Ureter (tissue), 1 donor: ENCODE measurements at places on chromosomes 1 and 21.
A peak's percentile ranks its signal among the peaks of the same experiment; 100 is the strongest.

DNA sequence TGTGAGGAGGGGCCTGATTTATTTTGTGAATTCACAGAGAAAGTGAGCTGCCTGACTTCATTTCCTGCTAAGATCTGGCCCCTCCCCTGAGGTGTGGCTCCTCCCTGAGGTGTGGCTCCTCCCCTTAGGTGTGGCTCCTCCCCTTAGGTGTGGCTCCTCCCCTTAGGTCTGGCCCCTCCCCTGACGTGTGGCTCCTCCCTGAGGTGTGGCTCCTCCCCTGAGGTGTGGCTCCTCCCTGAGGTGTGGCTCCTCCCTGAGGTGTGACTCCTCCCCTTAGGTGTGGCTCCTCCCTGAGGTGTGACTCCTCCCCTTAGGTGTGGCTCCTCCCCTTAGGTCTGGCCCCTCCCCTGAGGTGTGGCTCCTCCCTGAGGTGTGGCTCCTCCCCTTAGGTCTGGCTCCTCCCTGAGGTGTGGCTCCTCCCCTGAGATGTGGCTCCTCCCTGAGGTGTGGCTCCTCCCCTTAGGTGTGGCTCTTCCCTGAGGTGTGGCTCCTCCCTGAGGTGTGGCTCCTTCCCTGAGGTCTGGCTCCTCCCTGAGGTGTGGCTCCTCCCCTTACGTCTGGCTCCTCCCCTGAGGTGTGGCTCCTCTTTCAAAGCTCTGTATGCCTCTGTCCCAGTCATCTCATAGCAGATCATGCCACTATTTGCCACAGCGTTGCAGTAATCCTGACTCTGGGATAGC lies 26.9 kb upstream of the LRRC3 start:
- peak; percentile 40 for DNase-seq

DNA sequence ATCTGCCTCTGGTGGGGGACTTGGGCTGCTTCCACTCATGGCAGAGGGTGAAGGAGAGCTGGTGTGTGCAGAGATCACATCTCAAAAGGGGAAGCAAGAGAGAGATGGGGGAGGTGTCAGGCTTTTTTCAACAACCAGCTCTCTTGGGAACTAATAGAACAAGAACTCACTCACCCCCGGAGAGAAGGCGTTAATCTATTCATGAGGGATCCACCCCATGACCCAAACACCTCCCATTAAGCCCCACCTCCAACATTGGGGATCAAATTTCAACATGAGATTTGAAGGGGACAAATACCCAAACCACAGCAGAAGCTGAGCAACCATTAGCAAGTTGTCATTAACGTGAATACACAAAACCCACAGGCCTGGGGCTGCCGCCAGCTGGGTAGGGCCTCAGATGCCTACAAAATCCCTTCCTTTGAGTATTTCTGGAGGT lies 12.0 kb upstream of the VWA5B1 start:
- DNase-seq = no peak

DNA sequence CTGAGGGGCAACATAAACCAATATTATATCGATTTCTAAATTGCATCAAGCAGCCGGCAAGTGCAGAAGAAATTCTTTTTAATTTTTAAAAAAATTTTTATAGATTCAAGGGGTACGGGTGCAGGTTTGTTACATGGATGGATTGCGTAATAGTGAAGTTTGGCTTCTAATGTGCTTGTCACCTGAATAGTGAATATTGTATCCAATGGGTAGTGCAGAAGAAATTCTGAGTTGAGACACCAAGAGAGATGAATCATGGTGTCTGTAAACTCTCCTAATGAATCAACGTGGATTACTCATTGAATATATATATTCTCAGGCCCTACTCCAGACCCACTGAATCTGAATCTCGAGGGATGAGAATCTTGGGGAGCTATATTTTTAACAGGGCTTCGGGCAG lies 253.7 kb upstream of the FOXD3 start:
- no peak for DNase-seq

DNA sequence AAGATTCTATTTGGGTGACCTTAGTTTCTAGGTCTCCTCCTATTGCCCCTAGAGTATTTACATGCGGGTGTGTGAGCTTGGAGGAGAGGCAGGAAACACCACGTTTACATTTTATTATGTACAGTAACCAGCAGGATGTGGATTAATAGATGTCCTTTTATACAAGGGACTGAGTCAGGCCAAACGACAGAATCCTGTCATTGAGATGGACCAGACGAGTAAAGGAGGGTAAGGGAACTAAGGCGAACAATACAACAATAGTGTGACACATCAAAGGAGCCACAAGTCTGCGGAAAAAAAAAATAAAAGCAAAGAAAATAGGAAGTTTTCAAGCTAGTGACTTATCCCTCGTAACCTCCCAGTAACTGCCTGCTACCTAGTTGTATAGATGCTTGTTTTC lies 151.1 kb downstream of the GABPA start:
- no peak for DNase-seq

DNA sequence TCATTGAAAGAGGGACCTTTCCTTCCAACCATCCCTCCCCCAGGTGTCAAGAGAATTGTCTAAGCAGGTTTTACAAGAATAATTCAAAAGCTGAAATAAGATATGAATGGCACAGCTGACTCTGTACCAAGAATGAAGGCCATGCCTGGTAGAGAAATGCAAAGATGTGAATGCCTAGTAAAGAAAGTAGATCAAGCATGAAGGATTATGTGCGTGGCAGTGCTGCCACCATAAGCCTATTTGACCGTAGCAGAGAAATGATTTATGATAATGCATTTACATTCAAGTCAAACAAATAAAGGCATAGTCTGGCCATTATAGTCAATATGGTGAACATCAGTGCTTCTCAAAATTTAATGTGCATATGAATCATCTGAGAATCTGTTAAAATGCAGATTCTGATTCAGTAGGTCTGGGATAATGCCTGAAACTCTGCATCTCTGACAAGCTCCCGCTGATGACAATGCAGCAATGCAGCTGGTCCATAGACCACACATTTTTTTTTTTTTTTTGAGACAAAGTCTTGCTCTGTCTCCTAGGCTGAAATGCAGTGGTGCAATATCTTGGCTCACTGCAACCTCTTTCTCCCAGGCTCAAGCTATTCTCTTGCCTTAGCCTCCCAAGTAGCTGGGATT lies 16.6 kb upstream of the CLCA4 start:
- no peak for DNase-seq

DNA sequence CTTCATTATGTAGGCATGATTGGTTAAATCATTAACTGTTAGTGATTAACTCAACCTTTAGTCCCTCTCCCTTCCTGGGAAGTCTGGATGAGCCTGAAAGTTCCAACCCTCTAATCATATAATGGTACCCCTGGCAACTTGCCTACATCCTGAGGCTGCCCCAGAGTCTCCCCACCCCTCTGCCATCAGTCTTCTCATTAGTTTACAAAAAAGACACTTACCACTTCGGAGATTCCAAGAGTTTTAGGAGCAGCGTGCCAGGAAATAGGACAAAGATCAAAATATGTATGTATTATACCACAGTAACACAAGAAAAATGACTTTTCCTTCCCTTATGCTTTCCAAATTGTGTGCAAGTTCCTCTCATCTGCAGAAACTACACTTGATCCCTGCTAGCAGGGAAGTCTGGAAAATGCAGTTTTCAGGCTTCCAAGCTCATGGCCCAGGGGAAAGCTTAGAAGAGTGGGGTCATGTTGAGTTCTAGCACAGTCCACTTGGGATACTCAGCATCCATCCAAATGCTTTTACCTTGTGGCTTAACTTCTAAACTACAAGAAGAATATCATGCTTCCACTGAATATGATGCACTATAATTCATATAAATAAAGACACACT lies 64.6 kb upstream of the PPIH start:
- no peak for DNase-seq
